ENCODE measurements at places on chromosomes 16 and 17.

DNA sequence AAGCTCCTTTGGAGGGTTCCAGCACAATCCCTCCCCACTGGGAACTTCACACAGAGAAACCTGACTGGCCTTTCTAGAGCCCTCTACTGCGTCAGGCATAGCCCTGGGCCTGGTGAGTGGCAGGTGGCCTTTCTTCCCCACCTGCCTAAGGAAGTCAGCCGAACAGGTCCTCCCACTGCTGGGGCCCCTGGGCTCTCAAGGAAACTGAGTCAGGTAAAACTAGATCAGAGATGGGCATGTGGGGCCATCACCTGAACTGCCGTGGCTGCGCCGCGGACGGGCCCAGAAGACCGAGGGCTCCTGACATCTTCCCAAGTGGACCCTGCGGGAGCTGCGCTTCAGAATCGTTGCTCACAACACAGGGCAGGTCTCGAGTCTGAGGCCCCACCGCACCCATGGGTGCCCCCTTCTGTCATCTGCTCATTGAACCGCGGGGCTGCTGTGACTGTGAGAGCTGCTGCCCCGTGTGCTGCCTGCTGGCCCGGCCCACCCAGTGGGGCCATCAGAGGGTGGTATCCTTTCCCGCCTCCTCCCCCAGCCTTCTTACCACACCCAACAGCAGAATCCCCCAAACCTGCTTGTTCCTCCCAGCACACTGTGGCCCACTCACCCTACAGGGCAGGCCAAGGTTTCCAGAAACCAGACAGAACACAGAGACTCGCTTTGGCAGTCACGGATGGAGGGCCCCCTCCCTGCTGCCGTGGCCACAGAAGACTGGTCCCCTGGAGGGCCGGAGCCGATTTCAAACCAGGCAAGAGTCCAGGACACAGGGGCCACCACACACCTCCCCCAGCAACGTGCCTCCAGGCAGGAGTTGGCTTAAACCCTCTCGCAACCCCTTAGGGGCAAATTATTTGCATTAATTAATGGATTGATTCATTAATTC lies 81.1 kb downstream of the TBC1D16 start:
- no peak for DNase-seq

- no peak for DNase-seq
These were observed 190.1 kb downstream of the CCDC182 start for GRCh38 chr17:57554826-57555635.

- DNase-seq, result peak; percentile 81
These were observed 2.1 kb upstream of the EPOP start for GRCh38 chr17:38676706-38677504.

- DNase-seq, result peak; percentile 67
These were observed 25.7 kb downstream of the IRF8 start for GRCh38 chr16:85924675-85925074.

- DNase-seq, result no peak
These were observed 62.5 kb downstream of the CYLD start for GRCh38 chr16:50804290-50804907.

DNA sequence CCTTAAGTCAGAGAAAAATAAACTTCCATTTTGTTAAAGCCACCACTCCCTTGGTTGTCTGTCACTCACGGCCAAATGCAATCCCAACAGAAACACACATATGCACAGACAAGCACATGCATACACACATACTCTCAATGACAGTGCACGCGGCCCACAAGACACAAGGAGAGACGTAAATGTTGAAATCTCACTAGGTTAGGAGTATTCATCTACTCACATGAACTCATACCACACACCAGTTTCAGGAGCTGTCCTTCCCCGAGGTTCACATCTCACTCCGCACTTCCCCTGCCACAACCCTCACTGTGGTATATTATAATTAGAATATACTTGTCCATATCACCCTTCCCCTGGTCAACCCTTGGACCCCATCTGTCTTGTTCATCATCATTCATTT lies 30.5 kb upstream of the CRYBA1 start:
- no peak for DNase-seq

DNA sequence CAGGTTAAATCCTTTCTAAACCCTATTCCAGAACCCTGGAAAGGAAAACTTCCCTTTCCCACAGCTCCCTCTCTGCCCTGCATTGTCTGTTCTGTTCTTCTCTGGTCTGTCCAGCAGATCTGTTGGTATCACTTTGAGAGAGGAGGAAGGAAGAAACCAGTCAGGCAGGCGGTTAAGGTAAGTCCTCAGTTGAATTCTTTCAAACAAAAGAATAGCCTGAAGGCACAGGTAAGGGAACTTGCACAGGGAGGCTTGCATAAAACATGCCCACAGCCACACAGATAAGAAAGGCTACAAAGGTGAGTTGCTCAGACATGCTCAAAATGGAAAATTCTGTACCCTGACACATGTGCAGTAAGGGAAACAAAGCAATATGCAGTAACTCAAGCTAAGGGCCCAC lies 595.7 kb upstream of the CDH5 start:
- DNase-seq, result no peak

- no peak for DNase-seq
These were observed 83.4 kb downstream of the CDH8 start for GRCh38 chr16:61952841-61953240.

- no peak for DNase-seq
These were observed 16.4 kb downstream of the KRT23 start for GRCh38 chr17:40921026-40921425.

DNA sequence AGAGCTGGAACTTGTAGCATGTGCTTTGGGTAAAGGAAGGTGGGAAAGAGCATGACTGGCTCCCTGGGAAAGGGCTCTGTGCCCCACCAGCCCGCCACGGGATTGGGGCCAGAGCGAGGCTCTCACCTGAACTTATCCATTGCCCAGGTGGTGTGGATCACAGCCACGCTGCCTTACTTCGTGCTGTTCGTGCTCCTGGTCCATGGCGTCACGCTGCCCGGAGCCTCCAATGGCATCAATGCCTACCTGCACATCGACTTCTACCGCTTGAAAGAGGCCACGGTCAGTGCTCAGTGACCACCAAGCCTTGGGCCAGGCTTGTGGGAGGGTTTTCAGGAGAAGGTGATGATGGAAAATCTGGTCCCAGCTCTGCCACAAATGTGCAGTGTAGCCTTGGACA lies 36.0 kb downstream of the SLC6A2 start:
- DNase-seq, result no peak

DNA sequence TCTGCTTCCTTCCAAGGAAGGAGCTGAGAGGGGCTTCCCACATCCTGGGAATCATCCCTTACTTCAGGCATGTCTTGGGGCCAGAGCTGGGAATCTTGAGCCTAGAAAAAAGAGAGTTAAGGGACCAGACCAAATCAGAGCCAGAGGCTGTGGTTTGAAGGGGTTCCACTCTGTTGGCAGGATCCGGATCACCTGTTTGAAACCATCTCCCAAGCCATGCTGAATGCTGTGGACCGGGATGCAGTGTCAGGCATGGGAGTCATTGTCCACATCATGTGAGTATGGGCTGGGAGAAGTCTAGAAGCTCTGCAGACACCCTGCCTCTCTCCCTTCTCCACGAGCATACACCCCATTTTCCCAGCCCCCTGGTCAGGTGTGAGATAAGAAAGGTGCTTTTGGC lies 9.7 kb downstream of the PSMB3 start:
- DNase-seq, result no peak

DNA sequence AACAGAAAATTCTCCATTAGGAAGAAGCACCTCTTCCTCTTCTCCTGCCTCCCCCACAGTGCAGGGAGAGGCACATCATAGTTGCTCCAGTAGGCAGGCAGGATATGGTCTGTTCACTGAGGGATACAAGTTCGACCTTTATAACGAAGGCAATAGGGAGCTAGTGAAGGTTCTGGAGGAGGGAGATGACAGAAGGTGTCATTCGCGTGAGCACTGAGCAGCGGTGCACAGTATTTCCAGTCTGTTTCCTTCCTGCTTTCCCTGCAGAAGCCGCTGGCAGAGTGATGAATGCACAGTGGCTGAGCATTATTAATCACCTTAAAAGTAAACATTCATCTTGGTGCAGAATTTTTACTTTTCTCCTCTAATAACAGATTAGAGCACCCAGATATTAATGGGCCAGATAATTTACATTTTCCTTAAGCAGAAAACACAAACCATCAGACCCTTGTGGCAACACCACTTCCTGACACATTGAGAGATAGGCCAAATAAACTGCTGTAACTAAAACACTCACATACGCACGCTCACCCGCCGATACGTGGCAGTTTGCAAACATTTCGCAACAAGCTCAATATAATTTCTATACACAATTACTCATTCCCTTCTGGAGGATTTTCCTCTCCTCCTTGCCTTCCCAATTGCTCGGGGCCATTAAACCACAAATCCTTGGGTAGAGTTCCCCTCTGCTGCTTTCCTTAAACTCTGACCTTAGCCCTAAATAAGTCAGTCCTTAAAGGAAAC lies 69.5 kb downstream of the AIPL1 start:
- no peak for DNase-seq

DNA sequence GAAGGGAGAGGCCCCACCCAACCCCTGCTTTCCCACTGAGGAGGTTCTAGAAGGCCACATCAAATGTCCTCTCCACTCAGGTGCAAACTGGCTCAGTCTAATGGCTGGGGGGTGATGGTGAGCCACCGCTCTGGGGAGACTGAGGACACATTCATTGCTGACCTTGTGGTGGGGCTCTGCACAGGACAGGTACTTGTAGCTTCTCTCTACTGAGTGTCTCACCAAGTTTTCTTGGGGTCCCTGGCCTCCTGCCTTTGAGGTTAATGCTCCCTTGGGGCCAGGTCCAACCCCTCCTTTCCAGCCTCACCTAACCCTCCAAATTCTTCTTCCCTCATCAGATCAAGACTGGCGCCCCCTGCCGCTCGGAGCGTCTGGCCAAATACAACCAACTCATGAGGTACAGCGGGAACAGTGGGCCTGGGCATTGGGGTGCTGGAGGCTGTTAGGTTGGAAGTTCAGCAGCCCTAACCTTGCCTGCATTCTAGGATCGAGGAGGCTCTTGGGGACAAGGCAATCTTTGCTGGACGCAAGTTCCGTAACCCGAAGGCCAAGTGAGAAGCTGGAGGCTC lies 5.7 kb downstream of the ENO3 start:
- peak; percentile 50 for DNase-seq

DNA sequence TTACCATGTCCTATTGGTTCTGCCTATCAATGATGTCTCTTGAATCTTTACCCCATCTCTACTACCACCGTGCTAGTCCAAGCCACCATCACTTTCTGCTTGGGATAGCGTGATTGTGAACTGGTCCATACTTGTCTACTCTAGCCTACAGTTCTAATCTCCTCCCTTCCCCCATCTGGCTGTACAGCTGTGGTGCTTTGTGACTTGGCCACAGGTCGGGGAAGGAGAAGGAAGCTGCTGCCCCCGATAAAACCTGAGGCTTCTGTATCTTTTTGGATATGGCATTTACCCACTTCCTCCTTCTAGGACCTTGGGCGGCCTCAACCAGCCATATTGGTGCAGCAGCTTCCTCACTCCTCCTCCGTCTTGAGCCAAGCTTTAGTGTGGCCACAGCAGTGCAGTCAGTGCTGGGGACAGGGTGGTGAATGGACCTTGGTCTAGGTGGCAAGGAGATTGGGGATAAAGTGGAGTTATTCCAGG lies 314 bp upstream of the ITGA2B start:
- DNase-seq, result no peak
